Articular chondrocyte of knee joint (primary cell): ENCODE measurements at places on chromosomes 6 and 20. TPM values are rescaled to one million over a fixed set of nuclear protein-coding genes. Genes with fewer than 3 reads are reported as not detected.

The CPNE5 gene
- 0.65 and 0.76 TPM in 2 replicates for total RNA-seq

The OR2J3 gene
- not detected in 2 replicates for total RNA-seq

The GJA10 gene
- total RNA-seq, result not detected in 2 replicates

The HRH3 gene
- not detected in 2 replicates for total RNA-seq
